Foreskin fibroblast (primary cell): ENCODE measurements at places on chromosomes 16 and 17.

GRCh38 chr16:81716478-81717225, 62.4 kb upstream of the PLCG2 start:
- no peak for DNase-seq

- DNase-seq: peak; percentile 72
These were observed 945 bp downstream of the SGSH start for GRCh38 chr17:80219013-80219762.

GRCh38 chr17:13563866-13564265, 37.9 kb downstream of the HS3ST3A1 start:
- DNase-seq: peak; percentile 16

GRCh38 chr17:66485309-66485947, 183.0 kb downstream of the PRKCA start:
- DNase-seq: no peak

GRCh38 chr17:66495035-66495434, 192.6 kb downstream of the PRKCA start:
- DNase-seq: no peak

DNA sequence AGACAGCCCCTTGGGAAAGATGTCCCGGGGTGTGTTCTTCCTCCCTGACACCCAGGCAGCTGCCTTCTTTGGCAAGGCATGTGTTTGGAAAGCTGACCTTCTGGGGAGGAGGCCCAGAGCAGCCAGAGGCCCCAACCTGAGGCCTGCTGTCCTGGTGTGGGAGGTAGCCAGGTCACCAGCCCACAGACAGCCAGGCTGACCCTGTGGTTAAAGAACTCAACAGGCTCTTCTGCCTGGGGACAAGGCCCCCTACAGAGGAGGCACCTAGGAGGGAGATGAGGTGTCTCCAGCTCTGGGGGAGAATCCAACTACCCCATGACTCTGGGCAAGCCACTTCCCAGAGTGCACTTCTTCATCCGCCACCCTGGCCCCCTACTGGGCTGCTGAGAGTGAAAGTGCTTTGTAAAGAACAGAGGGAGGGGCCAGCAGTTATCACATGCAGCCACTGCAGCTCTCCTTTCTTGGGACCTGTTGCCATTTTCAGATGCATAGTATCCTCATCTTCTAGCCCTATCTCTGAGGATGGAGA, 13.1 kb upstream of the SREBF1 start:
- DNase-seq: peak; percentile 40

DNA sequence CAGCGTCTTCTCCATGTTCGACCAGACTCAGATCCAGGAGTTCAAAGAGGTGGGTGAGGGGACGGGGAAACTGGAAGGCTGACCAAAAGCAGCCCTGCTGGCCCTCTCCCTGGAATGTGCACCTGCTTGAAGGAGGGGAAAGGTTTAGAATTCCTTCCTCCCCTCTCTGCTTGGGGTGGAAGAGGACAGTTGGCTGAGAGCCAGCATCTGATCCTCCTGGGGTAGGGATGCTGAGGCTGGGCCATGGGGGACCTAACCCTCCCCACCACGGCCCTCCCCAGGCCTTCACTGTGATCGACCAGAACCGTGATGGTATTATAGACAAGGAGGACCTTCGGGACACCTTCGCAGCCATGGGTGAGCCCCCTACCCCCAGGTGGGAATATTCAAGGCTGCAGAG, 1.3 kb downstream of the MYL11 start:
- no peak for DNase-seq

GRCh38 chr16:47774661-47775060, 313.5 kb downstream of the PHKB start:
- DNase-seq: peak; percentile 40

DNA sequence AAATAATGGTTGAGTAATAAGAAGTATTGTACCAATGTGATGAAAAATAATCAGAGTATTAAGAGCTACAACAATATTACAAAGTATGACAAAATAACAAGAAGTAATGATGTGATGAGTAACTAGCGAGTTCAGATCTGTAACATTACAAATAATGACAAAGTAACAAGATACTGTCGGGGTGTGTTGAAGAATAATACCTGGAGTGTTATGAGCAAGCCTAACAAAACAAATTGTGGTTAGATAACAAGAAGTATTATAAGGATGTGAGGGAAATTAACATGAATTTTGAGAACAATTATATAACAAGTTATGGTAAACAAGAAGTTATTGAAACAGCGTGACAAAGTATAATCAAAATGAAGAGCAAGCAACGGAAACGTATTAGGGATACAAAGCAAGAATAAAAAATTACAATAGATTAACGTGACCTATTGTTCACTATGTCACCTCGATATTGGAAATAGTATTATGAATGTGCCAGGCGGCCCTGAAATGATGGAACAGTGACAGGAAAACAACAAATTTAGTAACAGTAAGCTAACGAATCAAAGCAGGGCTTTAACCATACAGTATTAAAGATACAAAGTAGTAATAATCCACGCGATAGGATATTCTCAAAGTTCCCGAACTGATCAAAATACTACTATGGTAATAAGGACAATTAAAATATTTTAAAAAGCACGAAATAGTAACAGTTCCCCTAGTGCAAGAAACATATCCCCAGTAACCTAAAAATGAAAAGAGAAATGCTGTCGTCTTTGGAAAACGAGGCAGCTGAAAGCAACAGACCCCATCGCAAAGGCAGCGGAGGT, 1.6 kb downstream of the TBX4 start:
- peak; percentile 26 for DNase-seq

- DNase-seq: no peak
These were observed 9.0 kb downstream of the KRT24 start for GRCh38 chr17:40694584-40694983.
